Hematopoietic multipotent progenitor cell treated with erythropoietin and hydrocortisone succinate and interleukin-3 and kit ligand, for 15 days (in vitro differentiated cells): ENCODE measurements at places on chromosomes 1 and 21.

DNA sequence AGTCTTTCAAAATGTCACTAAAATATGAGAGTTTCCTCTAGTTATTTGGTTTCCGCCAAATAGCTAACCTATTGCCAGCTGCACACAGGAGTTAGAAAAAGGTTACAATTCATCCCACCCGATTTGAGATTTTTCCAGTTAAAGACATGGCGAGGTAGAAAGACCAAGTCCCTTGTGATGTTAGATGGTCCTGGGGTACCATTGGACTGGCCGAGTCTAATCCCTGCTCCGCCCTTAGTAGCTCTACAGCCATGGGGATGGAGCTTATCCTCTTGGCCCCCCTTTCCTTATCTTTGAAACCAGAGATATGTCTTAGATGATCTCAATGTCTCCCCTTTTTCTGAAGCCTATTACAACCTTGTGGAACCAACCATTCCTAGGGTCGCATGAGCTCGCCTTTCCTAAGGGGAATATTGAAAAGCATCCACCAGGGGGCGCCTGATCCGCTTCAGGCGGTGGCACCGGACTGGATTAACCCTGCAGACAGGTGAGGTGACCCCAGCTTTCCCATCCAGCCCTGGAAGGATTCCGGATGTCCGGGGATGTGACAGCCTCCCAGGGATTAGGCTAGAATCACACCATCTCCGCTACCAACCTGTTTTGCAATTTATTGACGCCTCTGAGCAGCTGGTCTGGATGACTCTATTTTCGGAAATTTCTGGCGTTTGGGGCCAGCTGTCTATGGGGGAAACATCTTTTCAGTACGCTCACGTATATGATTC is 68.3 kb upstream of the SIM2 start:
- DNase-seq: peak; percentile 68

GRCh38 chr1:223512057-223512456 is 118.8 kb downstream of the CCDC185 start:
- DNase-seq: no peak

DNA sequence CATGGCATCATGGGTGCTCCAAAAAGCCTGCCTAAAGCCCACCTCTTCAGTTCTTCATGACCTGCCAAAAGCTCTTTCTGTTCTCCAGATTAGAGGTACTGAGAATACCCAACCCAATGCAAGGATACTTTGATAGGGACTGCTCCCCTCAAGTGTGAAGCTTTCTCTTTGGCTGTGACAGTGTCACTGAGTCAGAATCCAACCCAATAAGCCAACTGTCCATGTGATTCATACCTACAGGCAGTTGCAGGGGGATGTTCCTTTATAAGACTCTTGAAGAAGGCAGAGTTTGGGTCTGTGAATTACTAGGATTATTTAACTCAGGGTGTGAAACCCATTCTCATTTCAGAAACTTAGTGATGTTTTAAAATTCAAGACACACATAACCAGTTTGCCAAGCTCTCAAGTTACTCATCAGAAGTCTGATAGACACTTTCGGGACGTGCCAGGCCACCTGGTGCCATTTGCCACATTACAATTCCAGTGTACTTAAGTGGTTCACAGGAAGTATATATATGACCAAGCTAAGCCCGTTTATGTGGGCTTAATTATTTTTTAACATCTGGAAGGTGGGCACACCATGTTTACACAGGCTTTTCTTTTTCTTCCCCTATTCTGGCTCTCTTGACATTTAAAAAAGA is 265.8 kb downstream of the NFIA start:
- DNase-seq: peak; percentile 22

- DNase-seq: no peak
These were observed 3.0 kb upstream of the TNFRSF4 start for GRCh38 chr1:1216770-1217620.
